Activated naive CD4-positive, alpha-beta T cell treated with anti-CD3 and anti-CD28 coated beads for 36 hours (primary cell): ENCODE measurements at places on chromosomes 3 and 15. TPM values are rescaled to one million over a fixed set of nuclear protein-coding genes. Genes with fewer than 3 reads are reported as not detected.

The ARPP21 gene
- total RNA-seq = not detected

The CORO2B gene
- total RNA-seq = not detected

The LRRC31 gene
- not detected for total RNA-seq

The CFAP20DC gene
- 2.7 TPM for total RNA-seq

The FEZF2 gene
- total RNA-seq = not detected

The TTLL13 gene
- 0.15 TPM for total RNA-seq

The CLDN16 gene
- total RNA-seq = not detected

The ST8SIA2 gene
- not detected for total RNA-seq

- no peak for DNase-seq
These were observed 72.6 kb downstream of the CCNL1 start for GRCh38 chr3:157087373-157087772.

- no peak for DNase-seq
These were observed 129.7 kb upstream of the TUSC7 start for GRCh38 chr3:116579840-116580239.

DNA sequence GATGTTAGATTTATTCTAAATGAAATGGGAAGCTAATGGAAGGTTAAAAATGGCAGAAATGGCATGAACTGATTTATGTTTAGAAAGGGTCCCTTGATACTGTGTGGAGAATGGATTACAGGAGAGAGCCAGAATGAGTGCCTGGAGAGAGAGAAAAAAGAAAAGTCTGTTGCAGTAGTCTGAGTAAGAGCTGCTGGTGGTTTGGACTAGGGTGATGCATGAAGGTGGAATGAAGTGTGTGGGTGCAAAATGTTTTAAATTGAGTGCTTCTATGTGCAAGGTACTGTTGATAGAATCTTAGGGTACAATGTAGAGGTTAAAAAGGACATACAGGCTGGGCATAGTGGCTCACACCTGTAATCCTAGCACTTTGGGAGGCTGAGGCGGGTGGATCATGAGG, 11.4 kb upstream of the MGA start:
- DNase-seq = no peak

DNA sequence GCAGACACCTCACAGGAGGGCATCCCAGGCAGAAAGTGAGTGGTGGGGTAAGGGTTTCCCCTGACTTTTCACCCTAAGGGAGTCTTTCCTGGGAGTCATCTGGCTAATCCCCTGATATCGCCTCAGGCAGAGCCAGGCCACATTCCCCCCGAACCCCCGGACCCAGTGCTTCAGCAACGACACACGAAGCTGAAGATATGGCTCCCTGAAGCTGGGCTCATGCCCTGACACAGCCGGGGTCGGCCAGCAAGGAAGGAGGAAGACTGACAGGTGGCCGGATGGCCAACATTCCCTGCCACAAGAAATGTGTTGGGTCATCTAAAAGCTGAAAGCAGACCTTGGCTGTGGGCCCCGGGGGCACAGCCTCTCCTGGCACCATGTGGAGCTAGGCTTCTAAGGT, 14.4 kb downstream of the CHST13 start:
- no peak for DNase-seq

GRCh38 chr15:58228718-58229117, 90.5 kb downstream of the AQP9 start:
- DNase-seq = no peak

DNA sequence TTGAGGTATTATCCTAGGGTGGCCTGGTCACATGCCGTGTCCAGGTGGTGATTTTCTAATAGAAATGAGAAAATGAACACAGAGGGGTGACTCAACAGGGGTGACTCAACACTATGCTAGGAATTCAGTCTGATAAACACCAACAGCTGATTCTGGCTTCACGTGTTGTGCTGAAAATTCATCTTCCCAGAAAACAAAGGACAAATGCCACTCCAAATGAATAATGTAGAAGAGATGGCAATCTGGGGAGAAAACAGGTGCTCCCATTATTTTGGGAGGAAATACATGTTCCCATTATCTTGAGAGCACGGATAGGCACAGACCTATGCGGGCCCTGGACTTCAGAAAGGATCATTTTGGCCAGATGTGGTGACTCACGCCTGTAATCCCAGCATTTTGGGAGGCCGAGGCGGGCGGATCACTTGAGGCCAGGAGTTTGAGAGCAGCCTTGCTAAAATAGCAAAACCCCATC, 101.2 kb upstream of the MEX3B start:
- no peak for DNase-seq

DNA sequence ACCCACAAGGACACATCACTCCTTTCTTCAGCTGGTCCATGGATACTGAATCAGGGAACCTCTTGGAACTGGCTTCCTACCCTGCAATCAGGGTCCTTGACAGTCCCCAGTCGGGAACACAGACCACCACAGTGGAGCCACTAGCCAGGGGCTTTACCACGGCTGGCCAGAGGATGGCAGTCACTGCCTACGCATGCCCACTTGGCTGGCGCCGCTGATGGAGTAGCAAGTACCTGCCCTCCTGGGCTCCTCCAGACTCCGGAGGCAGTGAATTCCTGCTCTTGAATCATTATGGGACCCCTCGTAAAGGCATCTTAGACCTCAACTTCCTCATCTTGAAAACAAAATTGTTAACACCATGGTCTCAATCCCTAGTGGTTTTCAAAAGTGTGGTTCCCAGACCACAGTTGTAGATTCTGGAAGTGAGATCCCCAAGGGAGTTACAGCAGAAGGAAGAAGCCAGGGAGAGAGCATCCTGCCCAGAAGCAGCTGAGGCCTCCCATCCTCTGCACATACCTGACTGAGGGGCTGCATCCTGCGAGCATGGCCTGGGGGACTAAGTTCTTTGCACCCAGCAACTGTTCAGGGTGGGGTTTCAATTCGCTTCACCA, 9.1 kb upstream of the SKIC8 start:
- peak; percentile 75 for DNase-seq

- DNase-seq = no peak
These were observed 43.6 kb downstream of the EDEM1 start for GRCh38 chr3:5231074-5231473.

GRCh38 chr3:126636436-126636835, 18.5 kb downstream of the TXNRD3 start:
- no peak for DNase-seq

DNA sequence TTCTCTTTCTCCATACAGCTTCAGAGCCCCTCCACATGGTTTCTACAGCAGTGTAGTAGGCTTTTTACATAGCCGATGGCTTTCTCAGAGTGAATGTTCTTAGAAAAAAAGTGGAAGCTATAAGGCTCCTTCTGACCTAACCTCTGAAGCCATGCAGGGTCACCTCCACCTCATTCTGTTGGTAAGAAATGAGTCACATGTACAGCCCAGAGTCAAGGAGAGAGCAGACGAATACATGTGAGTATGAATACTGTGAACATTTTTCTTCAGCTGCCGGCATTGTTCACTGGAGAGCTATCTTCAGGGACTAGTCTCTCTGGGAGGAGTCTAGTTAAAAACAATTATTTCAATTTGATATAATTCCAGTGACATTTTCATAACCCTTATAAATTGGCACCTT, 68.2 kb upstream of the THRB start:
- no peak for DNase-seq

GRCh38 chr3:59818919-59819300, 769.1 kb upstream of the CFAP20DC start:
- DNase-seq = no peak

DNA sequence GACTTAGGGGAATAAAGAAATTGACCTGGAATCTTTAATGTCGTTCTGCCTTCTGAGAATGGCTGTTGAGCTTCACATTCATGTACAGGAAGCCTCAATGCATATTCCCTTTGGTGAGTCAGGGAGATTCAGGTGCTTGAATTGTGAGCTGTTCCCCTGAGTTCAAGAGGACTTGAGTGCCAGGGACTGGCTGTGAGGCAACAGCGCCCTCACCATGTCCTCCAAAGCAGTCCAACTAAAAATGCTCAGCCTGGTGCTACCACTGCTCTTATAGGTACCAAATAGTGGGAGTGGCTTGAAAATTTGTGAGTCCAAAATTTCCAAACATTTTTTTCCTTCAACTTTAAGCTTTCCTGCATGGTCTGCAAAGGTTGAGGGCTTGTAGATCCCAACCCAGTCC, 54.1 kb downstream of the LEO1 start:
- peak; percentile 36 for DNase-seq

DNA sequence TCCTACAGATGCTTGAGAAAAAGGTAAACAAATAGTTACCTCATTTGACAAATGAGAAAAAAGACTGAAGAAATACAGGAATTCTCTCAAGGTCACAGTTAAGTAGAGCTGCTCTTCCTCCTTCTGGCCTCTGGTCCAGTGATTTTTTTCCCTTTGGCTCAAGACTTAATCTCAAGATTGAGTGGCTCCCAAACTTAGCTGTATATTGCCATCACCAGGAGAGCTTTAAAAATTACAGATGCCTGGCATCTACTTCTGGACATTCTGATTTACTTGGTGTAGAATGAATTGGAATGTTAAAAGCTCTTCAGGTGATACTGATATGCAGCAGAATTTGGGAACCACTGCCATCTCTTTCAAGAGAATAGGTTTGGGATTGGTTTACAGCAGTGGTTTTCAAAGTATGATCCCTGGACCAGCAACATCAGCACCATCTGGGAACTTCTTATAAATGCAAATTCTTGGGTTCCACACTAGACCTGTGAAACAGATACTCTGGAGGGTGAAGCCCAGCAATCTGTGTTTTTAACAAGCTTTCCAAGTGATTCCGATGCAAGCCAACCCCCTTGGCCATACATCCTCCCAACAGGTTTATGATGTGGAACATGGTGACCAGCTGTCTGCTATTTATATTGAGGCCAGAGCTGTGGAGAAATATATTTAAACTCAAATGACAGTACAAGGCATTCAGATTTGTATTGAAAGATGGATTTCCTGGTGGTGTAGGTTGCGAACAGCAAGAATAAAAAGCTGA, 333.0 kb upstream of the RARB start:
- no peak for DNase-seq
